NCI-H1930 (cell line): ENCODE measurements at places on chromosomes 11 and 22.

- DNase-seq, result no peak
Observed at GRCh38 chr11:62402226-62402959, 16.4 kb upstream of the SCGB1A1 start.

GRCh38 chr22:27239520-27239919 is 562.0 kb downstream of the MN1 start:
- DNase-seq, result no peak

- DNase-seq, result no peak
Observed at GRCh38 chr22:40684728-40685127, 5.4 kb downstream of the MCHR1 start.

- no peak for DNase-seq
Observed at GRCh38 chr11:77142091-77142975, 14.3 kb downstream of the MYO7A start.

DNA sequence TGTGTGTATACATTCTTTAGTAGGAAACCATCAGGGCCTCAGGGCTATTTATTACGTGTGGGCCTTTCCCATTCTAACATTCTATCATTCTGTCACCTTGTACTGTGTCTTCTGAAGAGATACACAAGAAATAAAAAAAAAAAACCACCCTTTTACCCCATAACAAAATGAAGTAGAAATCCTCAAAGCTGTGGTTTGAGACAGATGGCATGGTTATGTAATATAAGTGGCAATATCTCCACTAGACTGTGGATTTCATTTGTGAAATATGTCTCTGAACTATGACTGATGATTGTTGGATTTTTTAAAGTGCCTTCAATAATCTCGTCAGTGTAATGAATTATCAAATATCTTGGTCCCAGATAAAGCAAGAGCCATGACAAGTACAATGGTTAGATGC is 150.0 kb upstream of the BLID start:
- no peak for DNase-seq

- DNase-seq, result peak; percentile 4
Observed at GRCh38 chr11:93737904-93738612, 3.2 kb downstream of the TAF1D start.

GRCh38 chr11:60874421-60875365 is 7.4 kb downstream of the ZP1 start:
- no peak for DNase-seq

GRCh38 chr22:20663941-20664593 is 109.8 kb upstream of the SERPIND1 start:
- DNase-seq, result no peak

DNA sequence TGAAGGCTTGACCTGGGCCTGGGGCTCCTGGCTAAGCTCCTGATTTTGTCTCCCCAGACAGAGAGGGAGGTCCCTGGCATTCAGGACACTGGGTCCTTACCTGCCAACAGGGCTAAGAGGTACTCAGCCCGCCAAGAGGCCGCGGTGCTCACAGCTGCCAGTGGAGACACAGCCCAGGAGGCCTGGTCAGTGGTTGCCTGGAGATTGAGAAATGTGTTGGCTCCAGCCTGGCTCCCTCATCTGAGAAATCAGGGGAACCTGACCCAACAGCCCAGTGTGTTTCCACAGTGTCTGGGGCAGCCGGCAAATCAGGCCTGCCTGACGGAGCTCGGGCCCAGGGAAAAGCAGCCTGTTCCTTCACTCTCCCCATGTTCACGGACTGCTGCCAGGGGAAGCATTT is 79.4 kb upstream of the NAV2 start:
- DNase-seq, result no peak

GRCh38 chr11:67504950-67505581 is at the start of gene PITPNM1:
PITPNM1 (minus strand) TSS chr11:67505363; CDS start chr11:67504180, 1,183 bp downstream.
- DNase-seq, result peak; percentile 67

GRCh38 chr22:38305471-38306448 is 11.5 kb downstream of the CSNK1E start:
- no peak for DNase-seq

DNA sequence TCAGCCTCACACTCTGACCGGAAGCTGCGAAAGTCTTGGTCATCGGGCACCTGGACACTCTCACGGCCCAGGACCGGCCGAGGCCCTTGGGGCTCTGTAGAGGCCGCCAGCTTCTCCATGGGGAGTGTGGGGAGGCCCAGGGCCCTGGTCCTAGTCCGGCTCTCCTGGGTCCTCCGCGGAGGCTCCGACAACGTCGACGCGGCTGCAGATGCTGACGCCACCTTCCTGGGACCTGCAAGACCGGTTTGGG is 12.9 kb downstream of the STARD10 start:
- no peak for DNase-seq

- no peak for DNase-seq
Observed at GRCh38 chr22:49351761-49352227, 475.9 kb downstream of the BRD1 start.

DNA sequence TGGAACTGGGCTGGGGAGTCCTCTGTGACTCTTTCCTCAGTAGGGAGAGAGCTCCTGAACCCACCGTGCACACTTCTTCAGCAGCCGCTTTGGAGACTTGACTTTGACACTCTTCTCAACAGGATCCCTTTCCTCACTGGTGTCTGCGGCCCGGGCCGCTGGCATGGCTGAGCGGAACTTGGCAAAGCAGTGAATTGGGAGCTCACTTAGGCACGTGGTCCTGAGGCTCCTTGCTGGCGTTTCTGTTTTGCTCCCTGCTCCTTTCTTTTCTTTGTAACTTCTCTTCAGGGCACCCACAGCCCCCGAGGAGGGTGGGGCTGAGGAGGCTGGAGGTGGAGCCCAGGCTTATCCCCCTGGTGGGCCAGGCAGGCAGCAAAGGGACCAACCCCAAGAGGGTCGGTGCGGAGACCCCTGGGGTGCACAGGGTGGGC is 8.4 kb upstream of the KCNQ1OT1 start:
- DNase-seq, result no peak

DNA sequence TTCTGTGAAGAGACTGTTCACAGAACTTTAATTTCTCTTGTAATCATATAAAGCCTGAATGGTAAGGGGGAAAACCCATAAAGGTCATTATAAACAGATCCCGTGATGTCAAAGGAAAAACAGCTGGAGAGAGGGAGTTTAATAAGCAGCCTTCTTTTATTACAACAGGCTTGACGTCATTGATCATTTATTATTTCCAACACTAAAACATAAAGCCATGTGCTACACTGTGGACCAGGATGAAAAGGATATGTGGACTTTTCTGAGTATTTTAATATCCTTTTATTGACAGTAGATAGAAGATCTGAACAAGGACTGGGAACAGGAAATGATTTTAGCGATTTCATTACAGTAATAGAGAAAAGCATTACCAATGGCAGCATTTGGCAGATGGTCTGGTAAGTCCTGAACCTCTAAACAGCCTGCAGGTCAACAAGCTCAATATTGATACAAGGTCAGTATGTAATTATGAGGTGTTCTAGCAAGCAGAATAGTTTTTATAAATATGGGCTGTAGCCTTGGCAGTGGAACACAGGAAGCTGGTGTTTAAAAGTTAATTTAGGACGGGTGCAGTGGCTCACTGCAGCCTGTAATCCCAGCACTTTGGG is 25.1 kb upstream of the TPH1 start:
- no peak for DNase-seq

DNA sequence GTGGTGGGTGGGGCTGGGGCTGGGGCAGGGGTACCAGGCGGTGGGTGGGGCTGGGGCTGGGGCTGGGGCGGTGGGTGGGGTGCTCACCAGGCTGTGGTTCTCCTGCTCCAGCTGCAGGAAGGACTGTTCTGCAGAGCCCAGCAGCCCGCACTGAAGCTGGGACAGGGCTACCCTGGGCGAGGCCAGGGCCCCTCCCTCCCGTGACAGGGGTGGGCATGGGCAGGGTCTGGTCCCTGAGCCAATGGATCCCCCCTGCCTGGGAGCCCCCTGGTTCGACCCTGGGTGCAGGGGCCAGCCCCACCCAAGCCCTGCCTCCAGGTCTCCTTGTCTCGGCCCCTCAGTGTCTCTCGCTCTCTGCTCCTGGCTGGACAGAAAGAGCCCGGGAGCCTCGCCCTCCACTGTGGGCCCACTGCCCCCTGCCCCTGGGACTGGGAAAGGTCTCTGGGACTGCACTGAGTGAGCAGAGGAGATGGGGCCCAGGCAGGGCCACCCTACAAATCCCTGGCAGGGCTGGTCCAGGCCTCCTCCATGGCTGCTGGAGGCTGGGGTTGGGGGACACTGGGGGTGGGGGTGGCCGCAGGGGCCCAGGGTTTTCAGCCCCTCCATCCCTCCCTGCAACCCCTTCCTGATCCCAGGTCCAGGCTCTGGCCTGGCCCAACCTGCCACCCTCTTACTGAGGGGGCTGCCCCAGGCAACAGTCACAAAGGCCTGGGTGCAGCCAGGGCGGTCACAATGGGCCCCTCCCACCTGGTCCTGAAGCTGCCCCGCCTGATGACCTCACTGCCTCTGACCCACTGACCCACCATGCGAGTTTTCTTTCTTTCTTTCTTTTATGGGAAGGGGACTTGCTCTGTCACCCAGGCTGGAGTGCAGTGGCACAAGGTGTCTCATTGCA is at the start of gene CCDC188:
Gene CCDC188, minus strand, starts transcription at position 675 of the 895 bp plus-strand sequence. Its CDS starts 69 bp downstream, at position 606.
- DNase-seq, result no peak

- DNase-seq, result no peak
Observed at GRCh38 chr11:99522467-99523173, 501.9 kb downstream of the CNTN5 start.

DNA sequence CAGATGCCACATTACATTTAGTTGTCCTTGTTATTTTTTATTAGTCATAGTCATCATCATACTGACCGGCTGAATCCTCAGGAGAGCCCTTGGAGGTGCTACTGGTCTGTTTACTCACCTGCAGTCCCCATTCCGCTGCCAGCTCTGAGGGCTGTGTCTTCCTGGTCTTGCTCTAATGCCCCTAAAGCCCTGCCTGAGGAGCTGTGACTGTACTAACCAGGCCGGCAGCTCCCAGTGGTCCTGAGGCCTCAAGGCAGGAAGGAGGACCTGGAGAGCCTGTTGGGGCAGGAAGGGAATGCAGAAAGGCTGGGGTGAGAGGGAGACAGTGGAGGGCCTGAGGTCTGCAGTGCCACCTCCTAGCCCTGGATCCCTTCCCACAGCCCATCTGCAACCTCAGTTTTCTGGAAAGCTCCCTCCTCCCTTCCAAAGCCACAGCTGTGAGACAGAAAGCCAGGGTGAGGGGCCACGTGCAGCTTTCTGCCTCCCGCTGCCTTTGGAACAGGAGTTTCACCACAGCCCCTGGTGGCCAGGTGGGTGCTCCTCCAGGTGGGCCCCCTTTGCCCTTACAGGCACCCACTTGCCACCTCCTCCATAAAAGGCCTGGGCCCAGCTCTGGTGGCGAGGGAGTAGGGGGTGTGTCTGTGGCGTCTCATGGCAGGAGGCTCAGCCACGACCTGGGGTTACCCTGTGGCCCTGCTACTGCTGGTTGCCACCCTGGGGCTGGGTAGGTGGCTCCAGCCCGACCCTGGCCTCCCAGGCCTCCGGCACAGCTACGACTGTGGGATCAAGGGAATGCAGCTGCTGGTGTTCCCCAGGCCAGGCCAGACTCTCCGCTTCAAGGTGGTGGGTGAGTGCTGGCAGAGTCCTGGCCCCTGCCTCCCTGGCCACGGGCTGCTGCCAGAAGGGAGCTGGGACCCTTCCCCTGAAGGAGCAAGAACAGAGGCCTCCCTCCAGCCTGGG is at the start of gene ZP1:
Gene ZP1, plus strand, starts transcription at position 632 of the 960 bp plus-strand sequence. Its CDS starts 20 bp downstream, at position 652.
- peak; percentile 46 for DNase-seq

DNA sequence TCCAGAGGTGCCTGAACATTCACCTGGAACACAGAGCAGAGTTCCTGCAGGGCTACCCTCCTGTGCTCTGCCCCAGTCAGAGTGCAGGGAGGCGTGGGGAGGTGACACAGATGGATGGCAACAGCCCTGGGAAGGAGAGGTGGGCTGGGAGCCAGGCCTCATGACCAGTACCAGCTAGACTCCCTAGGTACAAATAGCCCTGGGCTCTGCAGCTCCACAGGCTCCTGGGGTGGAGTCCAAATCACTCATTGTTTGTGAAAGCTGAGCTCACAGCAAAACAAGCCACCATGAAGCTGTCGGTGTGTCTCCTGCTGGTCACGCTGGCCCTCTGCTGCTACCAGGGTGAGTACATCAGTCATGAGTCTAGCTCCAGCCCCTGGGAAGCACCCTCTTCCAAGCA is at the start of gene SCGB1D2:
Gene SCGB1D2, plus strand, starts transcription at position 219 of the 400 bp plus-strand sequence. Its CDS starts 69 bp downstream, at position 288.
- no peak for DNase-seq

DNA sequence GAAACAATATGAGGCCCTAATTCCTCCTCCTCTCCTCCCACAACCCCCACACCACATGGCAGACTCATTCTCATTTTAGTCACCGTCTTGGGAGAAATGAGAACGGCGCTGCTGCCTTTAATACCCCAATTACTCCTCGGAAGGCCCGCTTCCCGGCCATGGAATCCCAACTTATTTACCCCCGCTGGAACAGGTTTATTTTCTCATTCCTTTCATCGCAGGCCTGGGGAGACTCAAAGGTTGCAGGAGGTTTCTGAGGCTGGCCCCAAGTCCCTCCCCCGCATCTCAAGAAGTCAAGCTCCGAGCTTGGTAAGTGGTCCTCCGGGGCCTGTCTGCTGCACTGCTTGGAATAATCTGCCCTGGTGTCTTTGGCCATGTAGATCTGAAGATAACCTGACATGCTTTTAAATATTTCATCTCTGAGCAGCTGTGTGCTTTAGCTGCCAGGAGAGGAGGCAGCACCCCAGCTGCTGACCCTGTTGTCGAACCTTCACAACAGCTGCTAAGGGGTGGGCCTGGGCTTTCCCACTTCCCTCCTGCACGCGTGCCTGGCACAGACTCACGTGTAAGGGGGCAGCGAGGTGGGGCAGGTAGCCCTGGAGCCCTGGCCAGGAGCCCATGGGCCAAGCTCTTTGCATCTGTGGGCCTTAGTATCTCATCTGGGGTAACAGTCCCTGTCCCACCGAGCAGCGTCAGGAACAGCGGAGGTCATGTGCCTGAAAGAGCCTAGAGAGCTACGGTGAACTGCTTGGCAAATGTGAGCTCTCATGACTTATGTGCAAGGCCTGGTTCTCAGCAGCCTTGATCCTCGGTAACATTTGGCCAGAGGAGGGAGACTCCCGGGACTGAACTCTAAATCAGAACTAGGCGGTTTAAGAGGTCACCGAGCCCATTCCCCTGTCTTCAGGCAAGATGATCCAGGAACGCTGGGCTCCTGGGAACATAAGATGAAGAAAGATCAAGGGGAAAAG is 164.6 kb downstream of the ST3GAL4 start:
- no peak for DNase-seq

- DNase-seq, result no peak
Observed at GRCh38 chr11:64089915-64090805, 54.4 kb downstream of the FLRT1 start.

- no peak for DNase-seq
Observed at GRCh38 chr11:76753950-76754349, 29.2 kb upstream of the TSKU start.

GRCh38 chr11:109526931-109527330 is 104.9 kb downstream of the C11orf87 start:
- no peak for DNase-seq

GRCh38 chr11:119722281-119722794 is 6.7 kb downstream of the NECTIN1 start:
- no peak for DNase-seq

DNA sequence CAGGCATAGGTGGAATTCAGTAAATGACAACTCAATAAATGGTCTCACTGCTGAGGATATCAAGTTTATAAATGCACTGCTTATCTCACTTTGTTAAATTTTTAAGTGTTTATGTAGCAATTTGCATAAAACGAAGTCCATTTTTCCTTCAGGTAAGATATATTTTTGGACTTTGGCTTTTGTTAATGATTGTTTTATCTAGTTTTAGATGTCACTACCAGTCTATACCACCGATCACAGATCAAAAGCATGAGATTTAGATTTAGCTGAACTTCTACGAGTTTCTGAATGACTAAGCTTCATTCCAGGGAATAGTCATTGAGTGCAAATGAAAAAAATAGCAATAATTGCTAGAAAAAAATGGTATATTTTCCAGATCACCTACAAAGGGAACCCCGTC is 12.8 kb upstream of the SLC5A12 start:
- DNase-seq, result no peak

- no peak for DNase-seq
Observed at GRCh38 chr11:44531116-44531504, 34.4 kb upstream of the CD82 start.
